Bronchial smooth muscle cell (primary cell): ENCODE measurements at places on chromosomes 6 and 20. TPM values are rescaled to one million over a fixed set of nuclear protein-coding genes. Genes with fewer than 3 reads are reported as not detected.

Gene LHFPL5
- not detected in 2 replicates for total RNA-seq

Gene BEND6
- 9.6 and 13.1 TPM in 2 replicates for total RNA-seq

Gene CENPW
- 2.8 and 9.3 TPM in 2 replicates for total RNA-seq

Gene CDSN
- not detected in 2 replicates for total RNA-seq

Gene VSTM2L
- 0.32 and 2.7 TPM in 2 replicates for total RNA-seq

Gene DEFB123
- total RNA-seq: not detected in 2 replicates

Gene ETV7
- 0.47 and 1.1 TPM in 2 replicates for total RNA-seq

Gene ANGPT4
- not detected in 2 replicates for total RNA-seq

Gene NRSN1
- under 0.01 TPM in 1 of 2 replicates, not detected in the other for total RNA-seq

Gene OXT
- total RNA-seq: not detected in 2 replicates

Gene LGSN
- total RNA-seq: under 0.01 TPM in 1 of 2 replicates, not detected in the other

Gene TFAP2C
- total RNA-seq: not detected in 2 replicates

Gene SNX5
- 75.5 and 88.9 TPM in 2 replicates for total RNA-seq

Gene BNIP5
- total RNA-seq: under 0.01 TPM in 1 of 2 replicates, not detected in the other
